ENCODE measurements at places on chromosomes 16 and 17.

- no peak for DNase-seq
Observed at GRCh38 chr17:12187658-12188057, 167.0 kb downstream of the MAP2K4 start.

DNA sequence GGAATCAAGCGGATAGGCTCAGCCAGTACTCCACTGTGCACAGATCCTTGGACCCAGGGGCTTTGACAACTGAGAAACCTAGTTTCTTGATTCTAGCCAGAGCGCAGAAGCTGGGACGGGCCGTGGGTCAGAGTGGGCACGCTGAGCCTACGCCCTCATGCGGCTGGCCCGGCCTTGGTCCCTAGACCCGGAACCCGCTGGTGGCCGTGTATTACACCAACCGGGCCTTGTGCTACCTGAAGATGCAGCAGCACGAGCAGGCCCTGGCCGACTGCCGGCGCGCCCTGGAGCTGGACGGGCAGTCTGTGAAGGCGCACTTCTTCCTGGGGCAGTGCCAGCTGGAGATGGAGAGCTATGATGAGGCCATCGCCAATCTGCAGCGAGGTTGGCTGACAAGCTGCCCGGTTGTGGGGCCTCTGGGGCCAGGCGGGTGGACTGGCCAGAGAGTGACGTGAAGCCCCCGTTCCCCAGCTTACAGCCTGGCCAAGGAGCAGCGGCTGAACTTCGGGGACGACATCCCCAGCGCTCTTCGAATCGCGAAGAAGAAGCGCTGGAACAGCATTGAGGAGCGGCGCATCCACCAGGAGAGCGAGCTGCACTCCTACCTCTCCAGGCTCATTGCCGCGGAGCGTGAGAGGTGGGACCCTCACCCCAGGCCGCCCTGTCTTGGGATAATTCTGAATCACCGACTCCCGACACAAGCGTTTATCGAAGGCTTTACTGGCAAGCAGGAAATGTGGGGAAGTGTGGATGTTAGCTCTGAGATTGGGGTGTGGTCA lies 946 bp downstream of the STUB1 start:
- no peak for DNase-seq

DNA sequence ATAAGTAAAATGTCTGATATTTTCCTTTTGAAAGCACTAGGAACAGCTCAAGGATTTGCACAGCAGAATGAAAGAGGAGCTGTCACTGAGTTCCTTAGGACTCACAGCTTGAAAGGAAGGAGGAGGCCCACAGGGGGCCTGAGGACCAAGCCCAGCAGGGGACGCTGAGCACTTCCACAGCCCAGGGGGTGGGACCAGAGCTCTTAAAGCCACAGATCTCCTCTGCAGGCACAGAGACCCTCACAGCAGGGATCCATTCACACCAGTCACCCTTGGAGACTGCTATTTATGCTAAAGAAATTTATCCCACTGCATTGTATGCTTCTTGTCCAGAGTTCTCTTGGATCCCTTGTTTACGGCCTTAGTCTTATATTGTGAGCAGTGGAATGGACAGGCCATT lies 253.3 kb downstream of the STX8 start:
- no peak for DNase-seq

DNA sequence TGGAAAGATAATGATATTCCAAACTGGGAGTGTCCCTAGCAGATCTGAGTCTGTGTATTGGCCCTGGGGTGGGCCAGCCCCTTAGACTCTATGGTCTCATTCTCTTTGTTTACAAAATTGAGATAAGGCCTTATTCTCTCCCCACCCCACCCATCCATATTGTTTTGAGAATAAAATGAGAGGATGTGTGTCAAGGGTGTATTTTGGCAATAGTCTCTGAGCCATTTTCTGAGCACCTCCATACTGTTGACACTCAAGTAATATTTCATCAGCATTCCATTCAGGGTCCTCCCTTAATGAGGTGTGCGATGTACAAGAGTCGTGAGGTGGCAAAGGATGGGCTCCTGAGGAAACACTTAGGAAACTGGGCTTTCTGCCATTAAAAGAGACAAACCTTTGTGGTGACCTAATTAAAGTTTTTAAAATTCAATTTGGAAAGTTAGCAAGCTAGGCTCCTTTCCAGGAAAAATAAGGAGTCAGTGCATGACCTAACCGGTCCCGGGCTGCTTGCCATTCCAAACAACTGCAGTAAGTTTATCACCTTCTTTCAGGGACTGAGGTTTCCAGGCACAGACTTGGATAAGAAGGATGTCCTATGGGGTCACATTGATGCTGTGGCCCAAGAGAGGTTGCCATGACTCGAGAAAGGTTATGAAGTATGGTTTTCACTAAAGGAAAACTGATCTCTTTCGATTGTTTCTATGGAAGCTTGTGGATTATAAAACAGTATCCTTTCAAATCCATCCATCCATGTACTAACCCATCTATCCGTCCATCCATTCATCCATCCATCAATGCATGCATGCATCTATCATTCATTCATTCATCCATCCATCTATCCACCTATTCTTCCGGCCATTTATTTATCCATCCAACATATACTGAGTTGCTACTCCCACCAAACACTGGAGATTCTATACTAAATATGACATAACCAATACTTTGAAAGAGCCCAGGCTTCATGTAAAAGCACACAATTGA lies 443.3 kb downstream of the UTP18 start:
- DNase-seq = no peak

- DNase-seq = no peak
Observed at GRCh38 chr17:71580220-71580619, 540.6 kb upstream of the SOX9 start.

- no peak for DNase-seq
Observed at GRCh38 chr17:80851277-80851925, 140.2 kb upstream of the CHMP6 start.

- DNase-seq = no peak
Observed at GRCh38 chr16:25366078-25366477, 108.4 kb upstream of the ZKSCAN2 start.

- no peak for DNase-seq
Observed at GRCh38 chr16:66842765-66843164, 1.4 kb upstream of the CA7 start.

- no peak for DNase-seq
Observed at GRCh38 chr17:67837965-67838364, 12.7 kb downstream of the BPTF start.

DNA sequence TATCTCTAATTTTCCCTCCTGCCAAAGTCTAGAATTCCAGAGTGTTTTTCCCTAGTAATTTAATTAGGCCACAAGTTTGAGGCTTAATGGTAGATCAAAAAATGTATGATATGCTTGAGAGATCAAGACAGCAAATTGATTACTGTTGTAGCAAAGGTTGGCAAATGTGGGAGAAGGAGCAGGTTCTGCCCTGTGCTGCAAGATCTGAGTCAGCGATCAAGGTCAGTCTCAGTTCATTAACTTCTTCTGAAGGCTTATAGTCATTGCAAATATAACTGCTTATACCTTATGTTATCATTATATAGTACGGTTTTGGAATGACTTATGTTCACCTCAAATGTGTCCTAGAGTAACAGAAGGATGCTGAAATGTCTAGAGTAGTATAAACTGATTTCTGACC lies 231.1 kb upstream of the TBX2 start:
- no peak for DNase-seq

GRCh38 chr17:81519284-81520020 lies 6.9 kb upstream of the ACTG1 start:
- DNase-seq = no peak

GRCh38 chr16:47413041-47413440 lies 47.8 kb downstream of the ITFG1 start:
- DNase-seq = peak; percentile 1

DNA sequence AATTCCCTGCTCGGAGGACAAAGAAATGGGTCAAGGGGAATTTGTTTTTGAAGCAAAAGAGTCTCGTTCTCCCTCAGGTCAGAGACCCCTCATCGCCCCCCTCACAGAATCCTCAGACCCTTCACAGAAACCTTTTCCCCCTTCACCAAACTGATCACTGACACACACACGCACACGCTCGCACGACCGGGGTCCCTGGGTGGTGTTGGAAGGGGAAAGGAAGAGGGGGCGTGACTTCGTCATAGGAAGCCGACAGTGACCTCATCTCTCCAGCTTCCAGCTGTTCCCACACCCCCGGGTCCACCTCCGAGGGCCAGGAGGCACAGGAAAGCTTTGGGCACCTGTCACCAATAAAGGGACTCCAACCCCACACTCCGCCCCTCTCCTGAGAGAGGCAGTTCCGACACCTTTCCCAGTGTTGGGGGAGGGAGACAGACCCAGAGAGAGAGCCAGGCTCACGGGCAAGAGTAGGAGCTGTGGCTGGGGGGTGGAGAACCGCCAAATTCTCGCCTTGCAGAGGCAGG lies 1.2 kb downstream of the ASGR1 start:
- DNase-seq = peak; percentile 58

DNA sequence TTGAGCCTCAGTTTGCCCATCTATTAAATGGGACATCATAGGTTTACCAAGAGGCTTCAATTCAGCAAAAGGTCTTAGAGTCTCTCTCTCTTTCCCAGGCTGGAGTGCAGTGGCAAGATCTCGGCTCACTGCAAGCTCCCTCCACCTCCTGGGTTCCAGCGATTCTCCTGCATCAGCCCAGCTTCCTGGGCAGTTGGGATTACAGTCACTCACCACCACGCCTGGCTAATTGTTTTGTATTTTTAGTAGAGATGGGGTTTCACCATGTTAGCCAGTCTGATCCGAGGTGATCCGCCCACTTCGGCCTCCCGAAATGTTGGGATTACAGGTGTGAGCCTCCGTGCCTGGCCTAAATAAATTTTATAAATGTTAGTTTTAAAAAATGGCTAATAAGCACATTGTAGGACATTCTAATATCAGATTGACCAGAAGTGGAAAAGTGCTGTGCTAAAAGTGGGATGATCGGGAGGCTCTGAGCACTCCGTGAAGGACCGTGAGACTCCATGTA lies 1.0 kb upstream of the NLRP1 start:
- DNase-seq = no peak

- no peak for DNase-seq
Observed at GRCh38 chr17:79627184-79627765, 16.4 kb upstream of the RBFOX3 start.

DNA sequence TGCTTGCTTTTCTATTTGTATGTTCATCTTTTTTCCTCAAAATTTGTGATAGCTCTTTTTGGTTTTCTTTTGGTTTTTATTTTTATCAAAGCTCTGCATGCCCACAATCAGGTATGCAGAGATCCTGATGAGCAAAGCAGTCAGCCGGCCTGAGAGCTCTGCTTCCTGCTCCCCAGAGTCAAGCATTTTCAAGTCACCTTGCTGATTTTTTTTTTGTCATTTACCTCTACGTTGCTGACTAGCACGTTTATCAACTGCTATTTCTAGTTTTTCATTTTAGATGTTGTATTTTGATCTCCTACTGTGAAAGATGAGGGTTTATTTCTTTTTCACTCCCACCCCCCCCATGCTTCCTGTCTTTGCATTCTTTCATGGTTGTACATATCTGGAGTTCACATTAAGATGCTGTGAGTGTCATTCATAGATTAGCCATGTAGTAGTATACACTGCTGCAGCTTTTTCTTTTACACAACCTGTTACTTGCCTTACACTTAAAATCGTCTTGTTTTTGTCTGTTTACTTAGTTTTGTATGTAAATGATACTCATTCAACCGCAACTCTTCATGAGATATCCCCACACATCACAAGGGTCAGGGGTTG lies 196.2 kb downstream of the LGALS9B start:
- DNase-seq = no peak
